NB4 (cell line): ENCODE measurements at places on chromosomes 16 and 17.

GRCh38 chr17:42428141-42428944 is 5.3 kb upstream of the CAVIN1 start:
- DNase-seq: peak; percentile 66

DNA sequence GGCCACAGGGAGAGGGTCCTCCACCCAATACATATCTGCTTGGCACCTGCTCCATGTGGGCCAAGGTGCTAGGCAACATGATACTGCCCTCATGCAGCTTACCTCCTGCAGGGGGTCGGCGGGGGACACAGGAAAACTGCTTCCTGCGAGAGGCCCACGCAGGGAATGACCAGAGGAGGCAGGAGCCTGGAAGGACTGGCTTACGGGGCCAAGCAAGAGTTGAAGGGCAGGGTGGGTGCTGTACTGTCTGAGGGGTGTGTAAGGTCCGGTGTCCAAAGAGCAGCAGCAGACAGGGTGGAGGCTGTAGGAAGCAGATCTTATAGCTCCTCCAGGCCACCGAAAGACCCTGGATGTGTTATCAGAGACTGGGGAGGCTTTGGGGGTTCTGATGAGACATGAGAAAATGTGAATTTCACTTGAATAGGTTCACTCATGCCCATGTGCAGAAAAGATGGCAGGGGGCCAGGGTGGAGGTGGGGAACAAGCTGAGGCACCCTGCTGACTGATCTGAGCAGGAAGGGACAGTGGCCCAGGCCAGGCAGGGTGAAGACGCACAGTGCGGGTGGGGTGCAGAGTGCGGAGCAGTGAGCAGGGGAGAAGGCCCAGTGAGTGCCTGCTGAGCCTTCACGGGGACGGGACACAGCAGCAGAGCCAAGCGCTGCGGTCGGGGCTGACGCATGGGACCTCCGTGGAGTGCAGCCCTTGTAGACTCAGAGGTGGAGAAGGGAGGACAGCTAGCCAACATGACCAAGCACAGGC is 8.3 kb downstream of the FLCN start:
- DNase-seq: no peak

DNA sequence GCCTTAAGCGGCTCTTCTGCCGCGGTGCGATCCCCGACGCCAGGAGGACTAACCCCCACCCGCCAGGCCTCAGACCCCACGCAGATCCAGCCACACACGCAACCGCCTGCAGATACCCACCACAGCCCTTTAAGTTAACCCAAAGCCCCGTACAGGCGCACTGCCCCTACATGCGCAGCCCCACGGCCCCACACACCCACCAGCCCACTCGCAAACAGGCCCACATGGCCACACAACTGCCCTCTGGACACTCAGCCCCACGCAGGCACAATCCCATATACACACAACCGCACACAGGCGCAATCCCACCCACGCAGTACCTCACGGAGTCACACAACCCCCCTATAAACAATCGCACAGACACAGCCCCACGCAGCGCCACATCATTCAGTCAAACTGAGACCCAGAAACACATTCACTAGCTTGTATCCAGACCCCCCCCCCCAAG is 41.7 kb downstream of the RAI1 start:
- no peak for DNase-seq

DNA sequence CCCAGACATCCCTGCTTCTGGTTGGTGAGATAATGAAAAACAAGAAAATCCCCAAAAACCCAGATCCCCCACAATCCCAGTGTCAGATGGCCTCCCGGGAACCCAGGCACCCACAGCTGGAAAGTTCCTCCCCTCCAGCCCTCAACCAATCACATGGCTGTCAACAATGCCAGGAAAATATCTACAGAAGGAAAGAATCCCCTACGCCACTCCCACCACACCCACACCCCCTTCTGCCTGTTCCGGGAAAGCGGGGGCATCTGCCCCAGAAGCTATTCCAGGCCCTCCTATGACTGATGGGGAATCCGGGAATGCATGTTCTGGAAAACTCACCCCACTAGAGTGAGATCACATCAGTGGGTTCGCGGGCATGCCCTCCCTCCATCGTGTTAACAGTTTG is 1.8 kb downstream of the TMEM95 start:
- no peak for DNase-seq
